Stimulated activated CD4-positive, alpha-beta T cell treated with anti-CD3 and anti-CD28 coated beads, Interleukin-1b, Interleukin-23, amount 100 ng/mL, for 24 hours (primary cell): ENCODE measurements at places on chromosomes 11 and 22.

- peak; percentile 97 for DNase-seq
Measured at GRCh38 chr22:23893945-23894709, at the start of gene MIF. TSS of gene MIF (plus strand) at chr22:23894383. CDS start at chr22:23894475, 92 bp downstream.

DNA sequence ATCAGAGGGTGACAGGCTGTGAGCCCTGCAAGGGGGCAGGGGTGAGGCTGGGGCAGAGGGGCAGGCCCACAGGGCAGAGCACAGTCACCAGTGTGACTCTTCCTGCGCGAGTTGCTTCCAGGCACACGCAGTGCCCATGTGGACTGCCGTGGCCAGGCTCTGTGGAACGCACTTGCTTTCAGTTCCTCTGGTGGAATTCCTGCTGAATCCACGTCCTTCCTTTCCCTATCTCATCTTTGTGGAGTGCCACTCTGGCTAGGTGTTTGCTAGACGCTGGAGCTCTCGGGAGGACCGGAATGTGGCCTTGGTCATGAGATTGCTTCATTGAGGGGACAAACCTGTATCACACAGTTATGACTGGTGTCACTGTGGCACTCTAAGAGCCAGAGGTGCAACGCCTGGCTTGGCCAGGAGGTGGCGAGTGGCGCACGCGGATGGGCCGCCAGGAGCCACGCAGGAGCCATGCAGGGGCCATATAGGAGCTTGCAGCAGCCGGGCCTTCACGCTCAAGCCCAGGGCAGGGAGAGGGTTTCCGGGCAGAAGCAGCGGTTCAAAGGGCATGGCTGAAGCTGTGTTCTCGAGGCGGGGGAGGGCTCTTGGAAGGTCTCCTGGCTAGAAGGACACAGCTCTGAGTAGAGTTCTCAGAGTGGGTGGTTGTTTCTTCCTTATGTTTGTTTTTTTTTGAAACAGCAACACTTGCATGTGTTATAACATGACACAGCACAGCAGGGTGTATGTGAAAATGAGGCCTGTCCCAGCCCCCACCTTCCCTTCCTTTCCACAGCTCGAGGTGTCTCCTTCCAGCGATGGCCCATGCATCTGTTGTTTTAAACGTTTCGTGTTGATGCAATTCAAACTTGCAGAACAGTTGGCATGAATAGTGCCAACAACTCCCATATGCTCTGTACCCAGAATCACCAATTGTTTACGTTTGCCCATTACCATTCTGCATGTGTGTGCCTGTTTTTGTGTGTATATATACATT, 36.2 kb downstream of the TBC1D22A start:
- DNase-seq: peak; percentile 57

GRCh38 chr11:19595840-19596751, 116.5 kb upstream of the NAV2 start:
- DNase-seq: no peak

GRCh38 chr11:42631220-42631843, 680.5 kb upstream of the API5 start:
- no peak for DNase-seq

DNA sequence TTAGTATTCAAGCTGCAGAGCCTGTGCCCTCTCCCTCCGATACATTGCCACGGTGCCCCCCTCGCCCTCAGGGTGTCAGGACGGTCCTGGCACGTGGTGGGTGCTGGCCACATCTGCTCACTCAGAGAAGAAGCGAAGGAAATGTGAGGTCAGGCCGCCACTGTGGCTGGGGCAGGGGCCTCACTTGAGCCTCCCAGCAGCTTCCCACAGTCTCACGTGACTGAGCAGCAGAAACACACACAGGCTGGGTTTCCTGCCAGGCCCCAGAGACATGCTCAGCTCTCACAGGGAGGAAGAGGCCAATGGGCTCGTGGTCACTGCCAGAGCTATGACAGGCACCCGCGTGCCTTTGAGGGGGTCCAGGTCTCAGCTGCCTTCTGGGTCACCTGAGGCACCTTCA, 37.9 kb upstream of the PRR5 start:
- no peak for DNase-seq

DNA sequence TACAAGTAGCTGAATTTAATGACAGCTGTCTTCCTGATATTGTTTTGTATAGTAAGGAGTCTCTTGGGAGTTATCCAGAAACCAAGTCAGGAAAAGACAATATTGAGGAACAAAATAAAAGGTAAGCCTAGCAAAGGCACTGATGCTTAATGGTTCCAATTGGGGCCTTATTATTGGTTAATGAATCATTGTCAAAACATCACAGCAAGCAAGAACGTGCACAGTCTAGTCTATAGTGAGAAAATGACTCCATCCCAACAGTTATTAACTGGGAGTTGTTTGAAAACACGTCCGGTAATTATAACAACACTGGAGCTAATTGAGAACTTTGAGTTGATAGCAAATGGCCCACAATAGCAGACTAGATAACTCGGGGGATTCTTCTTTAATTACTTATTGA, 17.7 kb downstream of the BSX start:
- DNase-seq: no peak

DNA sequence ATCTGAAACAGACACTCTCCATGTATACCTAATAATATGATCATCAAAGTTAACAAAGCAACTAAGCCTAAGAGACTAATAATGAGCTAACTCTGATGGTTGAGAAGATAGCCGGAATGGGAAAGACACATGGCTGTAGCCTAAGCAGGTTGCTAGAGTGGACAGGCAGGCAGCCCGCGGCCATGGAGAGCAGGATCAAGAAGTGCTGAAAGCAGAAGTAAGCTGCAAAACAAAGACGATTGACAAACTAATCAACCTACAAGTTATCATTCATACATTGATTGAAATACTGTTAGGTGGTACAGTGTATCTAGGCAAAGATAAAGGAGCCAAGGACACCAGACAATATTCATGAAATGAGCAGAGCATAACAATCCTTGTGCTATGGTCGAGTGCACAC, 29.3 kb downstream of the SLN start:
- DNase-seq: no peak

- DNase-seq: peak; percentile 55
Measured at GRCh38 chr11:64000026-64000739, 13.9 kb downstream of the OTUB1 start.

GRCh38 chr11:36467012-36467411, 43.1 kb downstream of the TRAF6 start:
- no peak for DNase-seq

- DNase-seq: no peak
Measured at GRCh38 chr22:30016596-30016995, 63.7 kb upstream of the HORMAD2 start.

- no peak for DNase-seq
Measured at GRCh38 chr11:115180272-115180671, 323.9 kb downstream of the CADM1 start.

- no peak for DNase-seq
Measured at GRCh38 chr11:85945788-85946187, 90.6 kb downstream of the CCDC83 start.

DNA sequence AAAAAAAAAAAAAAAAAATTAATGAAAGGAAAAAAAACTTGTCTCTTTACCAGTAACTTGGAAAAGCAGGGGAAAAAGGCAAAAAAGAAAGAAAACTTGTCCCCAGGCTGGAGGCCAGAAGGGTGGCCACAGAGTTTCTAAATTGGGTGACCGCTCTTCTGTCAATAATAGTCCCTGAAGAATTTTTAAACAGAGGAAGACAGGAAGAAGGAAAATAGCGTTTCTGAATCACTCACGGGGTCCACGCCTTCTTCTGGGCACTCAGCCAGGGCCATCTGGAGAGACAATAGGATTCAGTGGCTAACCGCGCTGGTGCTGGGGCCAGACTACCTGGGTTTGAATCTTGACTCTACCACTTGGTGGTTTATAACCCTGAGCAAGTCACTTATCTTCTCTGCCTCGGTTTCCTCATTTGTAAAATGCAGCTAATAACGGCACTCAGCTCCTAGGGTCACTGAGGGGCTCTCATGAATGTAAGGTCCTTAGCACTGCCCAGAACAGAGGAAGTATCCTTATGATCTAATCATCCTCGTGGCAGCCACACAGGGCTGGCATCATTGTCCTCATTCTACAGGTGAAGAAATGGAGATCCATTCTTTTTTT, 7.0 kb downstream of the C11orf86 start:
- DNase-seq: no peak

GRCh38 chr11:76666408-76666807, 4.1 kb downstream of the LRRC32 start:
- no peak for DNase-seq

DNA sequence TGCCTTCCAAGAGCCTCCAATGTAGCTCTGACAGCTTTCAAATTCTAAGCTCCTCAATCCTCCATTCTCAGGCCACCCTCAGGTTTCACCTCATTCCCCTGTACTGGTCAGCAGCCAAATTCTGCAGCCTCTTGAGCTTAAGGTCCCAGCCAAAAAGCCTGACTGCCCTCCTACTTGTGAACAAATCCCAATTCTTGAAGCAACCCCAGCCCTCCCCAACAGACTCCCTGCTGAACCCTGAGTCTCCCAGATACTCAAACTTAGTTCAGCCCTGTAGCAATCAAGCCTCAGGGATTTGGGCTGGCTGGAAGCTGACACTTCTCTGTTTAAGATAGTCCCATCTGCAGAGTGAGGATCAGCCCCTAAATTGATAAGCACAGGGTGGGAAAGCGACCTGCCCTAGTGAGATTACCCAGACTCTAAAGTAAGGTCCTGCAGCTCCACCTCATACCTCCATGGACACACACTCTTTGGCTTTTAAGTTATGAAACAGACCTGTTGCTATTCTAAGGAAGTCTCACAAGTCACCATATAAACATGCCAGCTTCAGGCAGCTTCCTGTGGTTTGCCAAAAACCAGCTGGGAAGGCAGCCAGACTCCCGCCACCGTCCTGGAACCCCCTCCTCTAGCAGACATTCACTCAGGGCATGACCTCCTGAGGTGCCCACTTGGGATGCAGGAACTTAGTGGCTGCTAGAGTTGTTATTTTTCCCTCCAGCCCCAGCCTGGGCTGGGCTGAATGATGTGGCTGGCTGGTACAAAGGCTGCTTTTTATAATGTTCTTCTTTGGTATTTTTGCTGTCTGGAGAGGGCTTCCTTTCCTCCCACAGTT, 82.5 kb upstream of the PICALM start:
- no peak for DNase-seq
